Esophagus squamous epithelium (tissue), 5 donors: ENCODE measurements at places on chromosomes 1 and 21. TPM values are rescaled to one million over a fixed set of nuclear protein-coding genes. Genes with fewer than 3 reads are reported as not detected.

The DAB1 gene
- total RNA-seq: not detected

The SLAMF8 gene
- 0.49 TPM for total RNA-seq

The SHISAL2A gene
- total RNA-seq: not detected

The ERVH48-1 gene
- not detected for total RNA-seq

The KRTAP21-3 gene
- total RNA-seq: not detected

The HCRTR1 gene
- 0.22 TPM for total RNA-seq
